ENCODE measurements at places on chromosomes 4 and X. TPM values are rescaled to one million over a fixed set of nuclear protein-coding genes. Genes with fewer than 3 reads are reported as not detected.

Gene PPP4R3C
- not detected for total RNA-seq

DNA sequence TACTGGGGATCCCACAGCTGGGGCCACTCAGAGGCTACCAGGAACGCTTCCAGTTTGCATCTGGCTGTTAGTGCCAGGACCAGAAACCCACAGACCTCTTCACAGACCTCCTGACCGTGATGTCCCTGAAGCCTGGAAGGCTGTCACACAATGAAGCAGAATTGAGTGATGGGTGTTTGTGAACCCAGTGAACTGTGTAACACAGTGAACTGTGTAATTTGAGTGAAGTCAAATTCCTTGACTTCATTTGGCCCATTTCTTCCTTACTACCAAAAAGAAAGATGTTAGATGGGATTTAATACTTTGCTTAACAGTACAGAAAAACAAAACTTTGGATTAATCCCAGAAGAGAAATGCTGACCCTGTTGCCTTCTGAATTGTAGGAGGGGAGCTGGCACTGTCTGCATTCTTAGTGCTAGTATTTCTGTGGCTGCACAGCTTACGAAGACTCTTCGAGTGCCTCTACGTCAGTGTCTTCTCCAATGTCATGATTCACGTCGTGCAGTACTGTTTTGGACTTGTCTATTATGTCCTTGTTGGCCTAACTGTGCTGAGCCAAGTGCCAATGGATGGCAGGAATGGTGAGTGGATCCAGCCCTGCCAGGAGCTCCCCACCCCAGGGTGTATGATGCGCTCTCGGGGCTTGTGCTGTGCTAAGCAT, 17.8 kb downstream of the SRD5A3 start:
- no peaks in the 10 kb centered on the region for H3K27me3 ChIP-seq
- H3K27ac ChIP-seq = no peak overlapping the region
- DNase-seq = no peak
- H3K36me3 ChIP-seq = peaks cover 6% of the 10 kb centered on the region
- H3K4me1 ChIP-seq = no peaks in the 10 kb centered on the region

DNA sequence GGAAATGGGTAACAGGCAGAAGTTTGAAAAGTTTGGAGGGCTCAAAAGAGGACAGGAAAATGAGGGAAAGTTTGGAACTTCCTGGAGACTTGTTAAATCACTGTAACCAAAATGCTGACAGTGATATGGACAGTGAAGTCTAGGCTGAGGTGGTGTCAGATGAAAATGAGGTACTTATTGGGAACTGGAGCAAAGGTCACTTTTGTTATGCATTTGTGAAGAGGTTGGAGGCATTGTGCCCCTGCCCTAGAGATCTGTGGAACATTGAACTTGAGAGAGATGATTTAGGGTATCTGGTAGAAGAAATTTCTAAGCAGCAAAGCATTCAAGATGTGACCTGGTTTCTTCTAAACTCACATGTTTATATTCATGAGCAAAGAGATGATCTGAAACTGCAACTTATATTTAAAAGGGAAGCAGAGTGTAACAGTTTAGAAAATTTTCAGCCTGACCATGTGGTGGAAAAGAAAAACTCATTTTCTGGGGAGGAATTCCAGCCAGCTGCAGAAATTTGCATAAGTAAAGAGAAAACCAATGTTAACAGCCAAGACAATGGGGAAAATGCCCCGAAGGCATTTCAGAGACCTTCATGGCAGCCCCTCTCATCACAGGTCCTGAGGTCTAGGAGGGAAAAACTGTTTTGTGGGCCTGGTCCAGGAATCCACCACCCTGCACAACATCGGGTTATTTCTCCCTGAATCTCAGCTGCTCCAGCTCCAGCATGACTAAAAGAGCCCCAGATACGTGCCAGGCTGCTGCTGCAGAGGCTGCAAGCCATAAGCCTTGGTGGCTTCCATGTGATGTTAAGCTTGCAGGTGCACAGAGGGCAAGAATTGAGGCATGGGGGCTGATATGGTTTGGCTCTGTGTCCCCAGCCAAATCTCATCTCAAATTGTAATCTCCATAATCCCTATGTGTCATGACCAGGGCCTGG, 632.5 kb upstream of the GNPDA2 start:
- H3K4me3 ChIP-seq = no peak overlapping the region
- H3K27ac ChIP-seq = no peak overlapping the region
- DNase-seq = peak; percentile 10
- H3K36me3 ChIP-seq = no peaks in the 10 kb centered on the region

- DNase-seq = no peak
- no peak overlapping the region for H3K27ac ChIP-seq
- H3K4me1 ChIP-seq = no peaks in the 10 kb centered on the region
- H3K27me3 ChIP-seq = no peaks in the 10 kb centered on the region
- no peaks in the 10 kb centered on the region for H3K36me3 ChIP-seq
These were observed 245.4 kb downstream of the DCLK2 start for GRCh38 chr4:150323406-150324325.

GRCh38 chrX:66760651-66761050, 121.8 kb upstream of the EDA2R start:
- no peak overlapping the region for H3K27ac ChIP-seq
- DNase-seq = peak; percentile 0
- no peaks in the 10 kb centered on the region for H3K36me3 ChIP-seq
- no peaks in the 10 kb centered on the region for H3K27me3 ChIP-seq
- no peaks in the 10 kb centered on the region for H3K4me1 ChIP-seq

Gene ARR3
- total RNA-seq = not detected

DNA sequence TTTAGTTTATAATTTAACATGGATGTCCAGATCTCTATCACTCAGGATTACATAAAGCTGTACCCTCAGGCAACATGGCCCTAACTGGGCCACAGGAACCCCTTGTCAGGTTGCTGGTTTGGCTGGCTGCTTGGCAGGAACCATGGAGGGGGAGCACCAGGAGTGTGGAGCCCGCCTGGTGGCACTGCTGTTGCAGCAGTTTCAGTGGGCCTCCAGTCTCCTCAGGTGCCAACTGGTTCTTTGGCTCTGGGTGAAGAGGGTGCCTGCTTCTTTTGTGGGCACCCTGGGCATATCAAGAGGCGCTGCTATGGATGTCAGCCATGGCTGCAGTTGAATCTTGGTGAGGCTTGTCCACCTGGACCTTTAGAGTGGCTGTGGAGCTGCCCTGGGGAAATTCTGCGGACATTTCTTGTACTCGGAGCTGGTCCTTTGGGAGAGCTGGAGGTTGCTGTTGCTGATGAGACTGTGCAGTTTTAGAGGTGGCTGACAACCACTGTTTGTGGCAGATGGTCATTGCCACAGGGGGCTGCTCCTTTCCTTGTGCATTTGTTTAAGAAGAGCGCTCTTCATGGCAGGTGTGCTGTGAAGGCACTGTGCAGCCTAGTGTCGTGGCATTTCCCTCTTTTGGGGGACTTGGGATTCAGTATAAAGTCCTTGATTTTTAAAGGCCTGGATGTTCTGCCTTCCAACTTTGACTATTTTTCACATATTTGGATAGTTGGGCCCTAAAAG, 10.3 kb upstream of the SMIM14 start:
- H3K4me3 ChIP-seq = no peak overlapping the region

GRCh38 chr4:129974730-129975129, 878.8 kb downstream of the C4orf33 start:
- H3K27me3 ChIP-seq = no peaks in the 10 kb centered on the region
- DNase-seq = no peak
- H3K36me3 ChIP-seq = no peaks in the 10 kb centered on the region
- no peak overlapping the region for H3K4me3 ChIP-seq
- H3K4me1 ChIP-seq = no peaks in the 10 kb centered on the region

GRCh38 chrX:13149702-13150350, 105.4 kb upstream of the FAM9C start:
- H3K27ac ChIP-seq = no peak overlapping the region
- no peaks in the 10 kb centered on the region for H3K36me3 ChIP-seq
- H3K27me3 ChIP-seq = no peaks in the 10 kb centered on the region
- H3K4me3 ChIP-seq = no peak overlapping the region
- DNase-seq = no peak

Gene POU4F2
- total RNA-seq = 0.72 TPM

Gene PPID
- 32.1 TPM for total RNA-seq

DNA sequence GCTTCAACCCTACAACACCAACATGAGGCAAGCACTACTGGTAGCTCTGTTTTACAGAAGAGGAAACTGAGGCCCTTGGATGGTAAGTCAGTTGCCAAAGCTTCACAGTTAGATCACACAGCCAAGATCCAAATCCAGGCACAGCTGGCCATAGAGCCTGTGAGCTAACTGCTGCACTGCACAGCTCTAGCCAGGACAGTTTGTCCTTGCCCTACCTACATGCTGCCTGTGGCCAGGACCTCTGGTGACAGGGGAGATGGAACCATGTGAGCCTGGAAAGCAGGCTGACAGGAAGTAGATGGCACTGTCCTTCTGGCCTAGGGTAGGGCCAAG, 257.8 kb downstream of the FBXW7 start:
- DNase-seq = no peak
- no peak overlapping the region for H3K4me3 ChIP-seq
- H3K4me1 ChIP-seq = no peaks in the 10 kb centered on the region
- no peaks in the 10 kb centered on the region for H3K36me3 ChIP-seq

DNA sequence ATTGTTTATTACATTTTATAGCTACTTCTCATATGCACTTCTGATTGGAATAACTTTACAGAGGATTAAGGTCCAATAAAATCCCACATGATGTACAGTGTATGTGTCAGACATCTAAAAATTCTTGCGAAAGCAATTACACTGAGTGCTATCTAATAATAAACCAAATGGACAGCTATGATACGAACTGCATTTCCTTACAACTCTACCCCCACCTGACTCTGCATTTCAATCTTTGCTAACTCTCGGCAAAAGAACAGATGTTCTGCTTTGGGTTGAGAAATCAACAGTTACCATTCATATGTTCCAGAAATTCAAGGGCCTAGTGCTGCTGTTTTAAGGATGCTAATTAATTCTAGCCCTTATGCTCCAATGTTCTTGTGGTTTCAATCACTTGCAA, 287.9 kb upstream of the NOCT start:
- no peak for DNase-seq
- no peaks in the 10 kb centered on the region for H3K4me1 ChIP-seq
- no peaks in the 10 kb centered on the region for H3K36me3 ChIP-seq
- H3K4me3 ChIP-seq = no peak overlapping the region
- no peak overlapping the region for H3K27ac ChIP-seq

DNA sequence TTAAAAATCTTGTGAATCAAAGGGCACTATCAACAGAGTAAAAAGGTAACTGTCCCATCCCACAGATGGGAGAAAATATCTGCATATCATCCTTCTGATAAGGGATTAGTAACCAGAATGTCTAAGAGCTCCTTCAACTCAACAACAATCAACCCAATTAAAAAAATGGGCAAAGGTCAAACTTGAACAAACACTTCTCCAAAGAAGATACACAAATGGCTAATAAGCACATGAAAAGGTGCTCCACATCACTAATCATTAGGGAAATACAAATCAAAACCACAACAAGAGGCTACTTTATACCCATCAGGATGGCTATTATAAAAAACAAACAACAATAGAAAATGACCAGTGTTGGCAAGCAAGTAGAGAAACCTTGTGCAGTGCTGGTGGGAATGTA, 43.3 kb downstream of the TMEM165 start:
- H3K4me1 ChIP-seq = no peaks in the 10 kb centered on the region
- H3K27me3 ChIP-seq = no peaks in the 10 kb centered on the region
- peaks cover 12% of the 10 kb centered on the region for H3K36me3 ChIP-seq
- H3K27ac ChIP-seq = no peak overlapping the region
- no peak overlapping the region for H3K4me3 ChIP-seq
